HTR-8/SVneo (cell line): ENCODE measurements at places on chromosomes 16 and 17.
A peak's percentile ranks its signal among the peaks of the same experiment; 100 is the strongest.

- DNase-seq, result no peak
Measured at GRCh38 chr17:62164747-62165722, 100.0 kb upstream of the MED13 start.

- DNase-seq, result peak; percentile 43
Measured at GRCh38 chr16:69711115-69711740, 15.1 kb downstream of the NQO1 start.

- peak; percentile 62 for DNase-seq
Measured at GRCh38 chr16:21656795-21657768, 4.7 kb upstream of the IGSF6 start.

DNA sequence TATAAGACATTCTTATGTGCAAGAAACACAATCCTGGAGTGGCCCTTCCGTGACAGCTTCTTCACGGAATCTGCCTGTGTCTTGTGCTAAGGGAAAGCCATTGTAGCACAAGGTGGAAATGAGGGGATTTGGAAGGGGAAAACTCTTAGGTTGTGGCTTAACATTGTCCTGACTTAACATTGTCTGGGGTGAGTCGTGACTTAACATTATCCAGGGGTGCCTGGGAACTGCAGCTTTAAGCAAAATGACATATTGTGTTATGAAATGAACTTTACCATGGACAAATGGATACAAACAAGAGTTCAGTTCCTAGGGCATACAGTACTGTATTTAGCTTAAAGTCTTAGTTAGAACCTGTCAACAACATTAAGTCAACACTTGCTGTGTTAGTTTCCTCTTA, 323.9 kb downstream of the CPPED1 start:
- no peak for DNase-seq

DNA sequence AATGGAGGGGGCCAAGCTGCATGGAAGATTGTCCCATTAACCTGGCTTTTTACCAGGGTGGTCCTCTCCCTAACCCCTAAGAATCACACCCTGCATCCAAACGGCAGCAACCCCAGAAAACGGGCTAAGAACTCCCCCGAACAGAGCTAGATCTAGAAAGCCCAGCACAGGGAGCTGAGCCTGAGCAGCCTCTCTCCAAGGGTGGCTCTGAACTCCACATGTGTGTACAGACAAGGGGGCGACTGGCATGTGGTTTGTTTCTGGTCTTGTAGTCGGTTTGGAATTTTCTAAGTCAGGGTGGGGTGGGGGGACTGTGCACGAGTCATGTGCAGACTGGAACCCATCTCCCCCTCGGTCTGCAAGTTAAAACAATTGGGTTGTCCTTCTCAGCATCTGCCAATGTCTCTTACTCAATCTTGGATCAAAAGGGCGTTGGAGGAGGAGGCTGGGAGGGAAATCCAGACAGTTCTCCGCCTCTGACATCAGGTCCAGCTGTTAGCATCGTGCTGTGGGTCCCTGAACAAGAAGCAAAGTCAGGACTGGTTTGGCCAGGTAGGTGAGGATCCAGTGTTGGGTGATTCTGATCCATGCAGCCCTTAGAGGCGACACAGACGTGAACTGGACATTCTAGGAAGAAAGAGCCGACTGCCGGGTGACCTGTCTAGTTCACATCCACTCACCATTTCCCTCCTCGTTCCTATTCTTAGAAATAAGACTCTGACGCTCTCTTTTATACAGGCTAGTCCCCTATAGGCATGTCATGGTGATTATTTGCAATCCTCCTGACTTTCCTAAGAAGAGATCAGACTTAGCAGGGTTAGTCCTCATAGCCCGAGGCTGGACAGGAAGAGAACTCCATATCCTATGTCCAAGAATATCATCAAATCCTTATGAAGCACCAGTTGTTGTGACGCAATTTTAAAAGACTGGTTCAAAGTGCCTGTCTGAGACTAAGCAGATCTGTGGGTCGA, 381.8 kb downstream of the SOX9 start:
- DNase-seq, result no peak

DNA sequence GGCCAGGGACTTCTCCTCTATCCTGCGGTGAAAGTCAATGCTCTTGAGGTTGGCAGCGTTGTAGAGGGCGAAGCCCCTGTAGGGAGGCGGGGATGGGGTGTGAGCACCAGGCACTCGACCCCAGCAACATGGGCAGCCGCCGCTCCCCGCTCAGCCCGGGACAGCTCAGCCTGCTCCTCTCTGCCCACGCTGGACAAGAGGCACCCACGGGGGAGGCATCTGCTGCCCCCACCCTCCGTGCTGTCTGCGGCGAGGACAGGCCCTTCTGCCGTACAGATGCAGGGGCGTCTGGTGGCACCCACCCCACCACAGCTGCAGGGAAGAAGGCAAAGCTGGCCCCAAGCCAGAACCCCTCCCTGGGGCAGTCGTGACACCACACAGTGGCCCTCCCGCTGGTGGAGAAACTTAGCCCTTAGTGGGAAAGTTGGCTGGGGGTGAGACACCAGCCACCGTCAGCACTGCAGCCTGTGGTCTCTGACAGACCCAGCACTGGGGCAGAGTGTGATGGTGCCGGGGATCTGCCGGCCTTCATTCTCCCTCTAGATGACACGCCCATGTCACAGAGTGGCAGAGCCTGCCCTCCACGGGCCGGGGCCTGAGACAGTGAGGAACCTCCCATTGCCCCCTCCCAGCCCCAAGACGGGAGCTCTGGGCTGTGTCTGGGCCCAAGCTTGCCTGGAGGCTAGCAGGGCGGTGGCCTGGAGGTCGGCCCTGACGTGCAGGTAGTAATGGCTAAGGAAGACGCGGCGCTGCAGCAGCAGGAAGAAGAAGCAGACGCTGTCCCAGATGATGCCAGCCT, 19.5 kb downstream of the CTU2 start:
- no peak for DNase-seq

GRCh38 chr17:76442341-76443338, 10.3 kb downstream of the UBE2O start:
- no peak for DNase-seq
